NCI-H1694 (cell line): ENCODE measurements at places on chromosomes 13 and 19.

- no peak for DNase-seq
These were observed 48.7 kb upstream of the GAS6 start for GRCh38 chr13:113912596-113912995.

- DNase-seq, result no peak
These were observed 406.8 kb downstream of the MYO16 start for GRCh38 chr13:109036078-109036780.

DNA sequence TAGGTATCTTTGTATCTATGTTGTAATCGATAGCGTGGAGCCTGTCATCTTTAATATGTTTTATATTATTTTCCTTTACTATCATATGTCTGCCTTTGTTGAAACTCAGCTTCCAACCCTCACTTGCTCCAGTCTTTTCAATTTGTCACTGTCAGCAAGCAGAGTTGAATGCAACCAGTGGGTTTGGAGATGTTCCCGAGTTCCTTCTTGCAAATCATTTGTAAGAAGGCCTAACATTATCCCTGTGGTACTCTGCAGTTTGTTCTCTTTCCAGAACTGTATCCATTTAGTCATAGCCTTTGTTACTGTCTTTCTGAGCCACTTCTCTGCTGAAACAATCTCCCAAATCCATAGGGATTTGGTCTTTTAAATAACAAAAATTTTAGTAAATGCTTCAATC is 41.8 kb downstream of the RNASEH2B start:
- DNase-seq, result no peak

- no peak for DNase-seq
These were observed 406.3 kb downstream of the COG6 start for GRCh38 chr13:40061466-40062450.

DNA sequence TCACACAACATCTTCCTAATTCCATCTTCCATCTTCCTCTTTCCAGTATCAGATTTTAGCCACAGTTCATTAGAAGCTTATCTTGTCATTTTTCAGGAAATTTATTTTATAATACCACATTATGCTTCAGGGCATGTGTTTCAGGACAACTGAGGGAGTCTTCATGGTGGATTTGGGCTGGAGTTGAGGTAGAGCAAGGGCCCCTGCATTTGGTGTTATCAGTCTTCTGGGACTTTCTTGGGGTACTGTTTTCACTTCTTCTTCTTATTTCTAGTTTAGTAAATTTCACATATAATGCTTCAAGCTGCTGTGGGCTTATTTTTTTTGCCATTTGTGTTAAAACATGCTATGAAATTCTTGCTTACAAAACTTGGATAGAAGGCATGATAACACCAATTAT is 188.7 kb downstream of the LHFPL6 start:
- DNase-seq, result no peak

DNA sequence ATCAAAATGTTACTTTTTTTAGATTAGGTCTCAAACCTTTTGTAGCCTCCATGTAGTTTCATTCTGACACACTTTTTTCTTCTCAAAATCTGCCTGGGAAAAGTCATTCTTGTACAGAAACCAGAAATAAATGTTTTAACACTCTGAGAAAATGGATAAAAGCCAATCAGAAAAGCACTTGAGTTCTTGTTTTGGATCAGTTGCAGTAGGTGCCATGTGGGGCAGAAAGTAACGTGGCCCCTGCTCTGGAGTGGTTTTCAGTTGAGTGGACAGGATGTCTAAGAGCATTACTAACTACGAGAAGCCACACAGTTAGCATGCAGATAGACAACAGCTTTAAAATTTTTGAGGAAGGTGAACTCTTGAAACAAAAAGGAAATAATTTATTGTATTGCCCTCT is 19.1 kb downstream of the GPR183 start:
- DNase-seq, result no peak

DNA sequence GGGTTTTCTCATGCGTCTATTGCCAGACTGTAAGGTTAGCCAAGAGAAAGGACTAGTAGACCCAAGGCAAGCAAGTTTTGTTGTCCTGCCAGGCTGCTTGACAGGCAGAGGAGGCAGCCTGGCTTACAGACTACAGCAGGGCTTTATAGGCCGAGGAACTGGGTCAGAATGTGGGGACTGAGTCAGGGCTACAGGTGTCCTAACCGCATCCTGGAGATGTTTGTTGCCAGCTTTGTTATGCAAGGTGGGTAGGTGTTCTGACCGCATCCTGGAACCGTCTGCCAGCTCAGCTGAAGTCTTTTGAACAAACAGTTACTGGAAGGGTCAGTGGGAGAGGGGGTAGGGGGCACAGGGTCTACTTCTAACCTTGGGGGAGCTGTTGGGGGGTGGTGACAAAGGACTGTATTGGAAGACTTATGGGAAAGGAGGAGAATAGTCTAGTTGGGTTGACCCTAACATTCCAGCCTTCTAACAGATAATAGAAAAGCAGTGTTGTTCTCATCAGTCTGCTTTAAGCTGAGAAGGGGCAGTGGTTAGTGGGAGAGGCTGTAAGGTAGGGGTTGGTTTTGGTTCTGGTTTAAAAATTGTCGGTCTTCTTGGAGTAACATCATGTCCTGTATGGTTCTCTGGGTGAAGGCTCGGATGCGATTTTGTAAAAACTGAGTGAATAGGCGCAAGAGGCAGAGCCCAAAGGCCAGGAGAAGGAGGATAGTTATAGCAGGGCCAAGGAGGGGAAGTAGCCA is 913.8 kb upstream of the SLITRK5 start:
- no peak for DNase-seq

DNA sequence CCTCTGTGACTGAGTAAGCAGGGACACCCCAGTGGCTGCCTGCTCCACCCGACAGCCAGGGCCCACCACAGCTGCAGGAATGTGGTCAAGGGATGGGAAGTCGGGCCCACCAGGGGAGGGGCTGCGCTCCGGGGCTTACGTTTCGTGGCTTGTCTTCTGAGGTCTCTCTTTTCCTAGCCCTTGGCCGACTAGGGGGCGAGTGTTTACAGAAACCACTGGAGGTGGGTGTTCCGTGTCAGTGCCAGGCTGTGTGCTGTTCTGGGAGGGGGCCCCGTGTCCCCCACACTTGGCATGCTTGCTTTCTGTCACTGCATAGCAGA is 4.5 kb downstream of the ADAT3 start:
- no peak for DNase-seq

DNA sequence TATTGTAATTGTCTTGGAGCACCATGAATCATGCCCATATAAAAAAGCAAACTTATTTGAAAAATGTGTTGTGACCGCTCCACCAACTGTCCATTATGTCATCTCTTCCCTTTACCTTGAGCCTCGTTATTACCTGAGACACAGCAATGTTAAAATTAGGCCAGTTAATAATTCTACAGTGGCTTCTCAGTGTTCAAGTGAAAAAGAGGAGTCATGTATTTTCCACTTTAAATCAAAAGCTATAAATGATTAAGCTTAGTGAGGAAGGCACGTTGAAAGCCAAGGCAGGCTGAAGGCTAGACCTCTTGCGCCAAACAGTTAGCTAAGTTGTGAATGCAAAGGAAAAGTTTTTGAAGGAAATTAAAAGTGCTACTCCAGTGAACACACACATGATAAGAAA is 210.5 kb downstream of the GPC6 start:
- no peak for DNase-seq

- peak; percentile 70 for DNase-seq
These were observed 62.3 kb downstream of the ITGBL1 start for GRCh38 chr13:101514695-101515275.

- DNase-seq, result no peak
These were observed 186.6 kb upstream of the TSHZ3 start for GRCh38 chr19:31535691-31536460.

- DNase-seq, result no peak
These were observed 5.4 kb upstream of the CBY2 start for GRCh38 chr13:45696610-45697226.

- no peak for DNase-seq
These were observed 2.7 kb downstream of the JUND start for GRCh38 chr19:18278521-18279265.

- DNase-seq, result no peak
These were observed 16.5 kb upstream of the B3GNT3 start for GRCh38 chr19:17778251-17778967.
